AG08395 (cell line): ENCODE measurements at places on chromosomes 7 and 10.

DNA sequence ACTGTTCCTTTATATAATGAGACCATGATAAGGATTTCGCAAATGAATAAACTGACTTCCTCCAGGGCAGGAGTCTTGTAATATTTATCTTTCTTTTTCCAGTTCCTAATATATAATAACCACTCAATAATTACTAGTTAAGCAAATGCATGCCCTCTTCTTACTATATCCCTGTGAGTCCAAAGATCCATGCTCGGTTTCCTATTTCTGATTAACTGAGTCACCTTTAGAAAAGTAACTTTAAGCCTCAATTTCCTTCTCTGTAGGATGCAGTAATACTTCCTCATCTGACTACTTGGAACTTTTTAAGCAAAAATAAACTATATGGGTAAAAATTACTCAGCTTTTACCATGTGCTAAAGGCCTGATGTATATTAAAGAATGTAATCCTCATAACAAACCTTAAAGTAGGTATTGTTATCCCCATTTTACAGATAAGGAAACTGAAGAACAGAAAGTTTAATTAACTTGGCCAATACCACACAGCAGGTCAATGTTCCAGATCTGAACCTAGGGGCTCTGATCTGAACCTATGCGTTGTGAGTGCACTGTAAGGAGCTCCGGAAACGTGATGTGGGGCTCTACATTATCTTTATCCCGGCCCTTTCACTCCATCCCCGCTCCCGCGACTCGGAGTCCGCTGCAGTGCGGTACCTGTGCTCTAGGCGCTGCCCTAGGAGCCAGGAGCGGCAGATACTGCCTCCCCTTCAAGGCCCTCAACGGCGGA is 458 bp downstream of the COX15 start:
- no peak for DNase-seq

GRCh38 chr10:35150308-35150707 is 23.7 kb downstream of the CREM start:
- DNase-seq, result no peak

DNA sequence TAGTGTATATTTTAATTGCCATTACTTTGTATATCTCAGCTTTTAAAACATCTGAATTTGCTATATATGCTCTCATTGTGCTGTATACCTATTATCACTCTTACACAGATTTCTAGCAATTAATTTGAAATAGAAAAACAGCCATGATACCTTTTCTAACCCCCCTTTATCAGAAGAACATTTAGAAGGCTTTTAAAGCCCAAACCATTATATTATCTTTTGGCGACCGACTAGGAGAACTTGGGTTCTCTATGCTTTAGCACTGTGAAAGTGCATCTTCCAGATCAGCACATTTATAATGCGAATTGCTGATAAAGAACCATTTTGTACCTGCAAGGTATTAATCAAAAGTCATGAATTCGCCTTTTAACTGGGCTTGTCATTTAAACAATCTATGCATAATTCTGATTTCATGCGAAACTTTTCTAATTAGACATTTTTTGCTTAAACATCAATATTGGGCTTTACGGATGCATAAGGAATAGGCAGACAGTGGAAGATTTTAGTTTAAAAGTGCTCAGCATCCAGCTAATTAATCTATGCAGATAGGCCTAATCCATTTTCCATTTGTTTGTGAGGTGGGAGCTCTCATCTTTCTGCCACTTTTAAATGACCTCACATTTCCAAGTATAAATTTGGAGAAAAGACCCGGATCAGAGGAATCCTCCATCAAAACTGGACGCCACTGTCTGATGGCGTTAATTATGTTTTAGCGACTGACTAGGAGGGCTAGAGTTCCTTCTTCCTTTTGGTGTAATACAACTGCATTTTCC is 1.2 kb upstream of the MLLT10 start:
- no peak for DNase-seq

- DNase-seq, result no peak
Measured at GRCh38 chr10:1152386-1153250, 96.4 kb downstream of the WDR37 start.

GRCh38 chr10:35211390-35211789 is 84.7 kb downstream of the CREM start:
- no peak for DNase-seq

DNA sequence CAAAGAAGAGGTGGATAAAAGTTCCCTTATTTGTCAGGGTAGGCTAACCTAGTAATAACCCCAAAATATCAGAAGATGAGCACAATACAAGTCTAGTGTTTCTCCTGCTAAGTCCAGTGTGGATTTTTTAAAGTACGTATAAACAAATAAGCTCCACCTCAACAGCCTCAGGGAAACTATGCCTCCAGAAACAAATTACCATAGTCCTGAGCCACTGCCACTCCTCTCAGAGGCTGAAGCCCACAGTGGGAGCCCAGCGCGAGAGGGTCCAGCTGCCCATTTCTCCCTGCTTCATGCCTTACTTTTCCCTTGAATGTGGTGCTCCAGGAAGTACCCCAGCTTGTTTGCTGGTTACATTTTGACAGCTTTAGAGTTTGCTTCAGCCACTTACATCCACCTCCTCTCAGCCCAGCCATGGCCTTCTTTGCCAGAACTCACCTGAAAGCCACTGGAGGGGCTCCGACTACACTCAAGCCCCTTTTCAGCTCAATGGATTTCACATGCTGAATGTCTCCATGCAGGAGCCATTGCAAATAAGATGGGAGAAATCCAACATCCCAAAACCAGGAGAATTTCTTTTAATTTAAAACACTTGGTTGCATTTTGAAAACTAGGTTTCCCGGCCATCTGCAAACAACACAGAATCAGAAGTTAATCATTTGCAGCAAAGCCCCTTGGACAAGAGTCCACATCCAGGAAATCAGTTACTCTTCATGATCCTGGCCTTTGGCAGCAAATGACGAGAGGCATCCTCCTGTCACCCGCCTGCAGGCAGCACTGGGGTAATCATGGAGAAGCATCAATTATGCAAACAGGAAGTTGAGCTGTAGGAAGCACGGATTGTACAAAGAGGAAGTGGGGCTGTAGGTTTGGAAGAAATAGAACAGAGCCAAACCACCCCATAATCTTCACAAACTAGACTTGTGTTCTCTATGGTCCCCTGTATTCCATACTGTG is 138.1 kb downstream of the HERPUD2 start:
- DNase-seq, result no peak

DNA sequence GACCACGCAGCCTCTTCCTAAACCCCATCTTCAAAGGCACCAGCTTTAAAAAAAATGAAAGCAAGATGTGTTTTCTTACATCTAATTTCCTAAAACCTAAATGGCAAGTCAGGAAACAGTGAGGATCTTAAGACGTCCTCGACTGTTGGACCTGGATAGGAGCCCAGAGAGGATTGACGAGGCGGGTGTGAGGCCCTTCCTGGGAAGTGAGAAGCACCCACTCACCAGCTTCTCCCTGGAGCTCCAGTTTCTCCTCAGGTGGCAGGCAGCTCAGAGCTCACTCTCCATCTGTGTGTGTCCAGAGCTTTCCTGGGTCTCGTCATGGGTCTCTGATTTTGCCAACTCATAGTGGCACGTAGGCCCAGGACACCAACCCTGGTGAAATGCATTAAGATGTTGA is 614.0 kb upstream of the AUTS2 start:
- DNase-seq, result no peak

GRCh38 chr7:39622609-39623008 is 763 bp upstream of the RALA start:
- DNase-seq, result no peak

- no peak for DNase-seq
Measured at GRCh38 chr10:102131286-102132170, 1.3 kb upstream of the PPRC1 start.

- DNase-seq, result no peak
Measured at GRCh38 chr7:155984028-155984580, 171.8 kb upstream of the SHH start.

GRCh38 chr10:117805139-117805538 is 241.6 kb downstream of the RAB11FIP2 start:
- DNase-seq, result no peak

DNA sequence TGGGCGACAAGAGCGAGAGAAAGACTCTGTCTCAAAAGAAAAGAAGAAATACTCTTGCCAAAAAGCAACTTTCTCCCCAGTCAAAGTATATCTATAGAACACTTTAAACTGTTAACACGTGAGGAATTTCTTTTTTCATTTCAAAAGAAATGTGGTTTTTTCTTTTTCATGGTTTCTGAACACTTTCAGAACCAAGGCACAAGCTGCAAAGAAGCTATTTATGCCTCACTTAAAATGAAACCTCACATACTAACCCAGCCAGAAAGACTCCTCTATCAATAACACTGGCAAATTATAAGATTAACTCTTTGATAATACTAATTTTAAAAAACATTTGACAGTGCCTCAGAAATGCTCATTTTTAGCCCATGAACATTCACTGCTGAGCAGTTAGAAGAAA is 20.9 kb downstream of the TBX20 start:
- DNase-seq, result no peak

GRCh38 chr10:53537508-53537907 is 764.9 kb upstream of the MBL2 start:
- DNase-seq, result no peak

DNA sequence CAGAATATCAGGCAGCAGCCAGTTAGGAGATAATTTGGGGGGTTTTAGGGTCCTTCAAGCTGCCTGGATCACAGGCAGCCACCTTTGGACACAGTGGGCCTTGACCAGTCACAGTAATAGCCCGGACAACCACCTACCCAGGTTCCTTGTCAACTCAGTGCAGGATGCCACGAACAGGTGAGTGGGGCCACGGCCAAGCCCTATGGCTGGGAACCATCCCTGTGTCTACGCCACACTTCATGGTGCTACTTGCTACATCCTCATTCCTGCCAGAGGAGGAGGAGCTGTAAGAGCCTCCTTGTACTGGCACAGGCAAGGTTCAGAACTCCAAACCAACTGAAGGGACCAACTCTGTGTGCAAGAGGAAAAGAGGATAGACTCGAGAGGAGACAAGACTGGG is 19.9 kb downstream of the ITPRIP start:
- DNase-seq, result no peak

- DNase-seq, result no peak
Measured at GRCh38 chr7:42253316-42253715, 16.3 kb upstream of the GLI3 start.

- no peak for DNase-seq
Measured at GRCh38 chr10:72275351-72276012, 1.8 kb downstream of the DDIT4 start.

GRCh38 chr7:24135003-24135817 is 148.8 kb upstream of the NPY start:
- no peak for DNase-seq

GRCh38 chr7:111787741-111788140 is 225.4 kb upstream of the IMMP2L start:
- no peak for DNase-seq

DNA sequence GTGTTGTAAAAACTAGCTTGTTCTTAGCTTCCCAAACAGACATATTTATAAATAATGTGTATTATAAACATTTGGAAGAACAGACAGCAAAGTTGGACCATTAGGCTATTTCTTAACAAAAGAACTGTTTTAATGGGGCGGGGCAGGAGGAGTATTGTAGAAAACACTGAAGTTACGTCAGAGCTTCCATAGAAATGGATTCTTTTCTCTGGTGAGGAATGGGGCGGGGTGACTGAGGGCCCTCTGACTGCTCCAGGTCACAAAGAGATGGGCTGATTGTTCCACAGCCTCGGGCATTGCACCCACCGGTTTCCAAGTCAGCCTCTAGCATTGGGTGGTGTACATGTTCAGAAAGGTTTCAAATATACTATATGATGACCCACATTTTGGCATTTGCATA is 36.8 kb upstream of the ADAM12 start:
- no peak for DNase-seq

- no peak for DNase-seq
Measured at GRCh38 chr10:77315496-77316129, 322.0 kb downstream of the KCNMA1 start.

DNA sequence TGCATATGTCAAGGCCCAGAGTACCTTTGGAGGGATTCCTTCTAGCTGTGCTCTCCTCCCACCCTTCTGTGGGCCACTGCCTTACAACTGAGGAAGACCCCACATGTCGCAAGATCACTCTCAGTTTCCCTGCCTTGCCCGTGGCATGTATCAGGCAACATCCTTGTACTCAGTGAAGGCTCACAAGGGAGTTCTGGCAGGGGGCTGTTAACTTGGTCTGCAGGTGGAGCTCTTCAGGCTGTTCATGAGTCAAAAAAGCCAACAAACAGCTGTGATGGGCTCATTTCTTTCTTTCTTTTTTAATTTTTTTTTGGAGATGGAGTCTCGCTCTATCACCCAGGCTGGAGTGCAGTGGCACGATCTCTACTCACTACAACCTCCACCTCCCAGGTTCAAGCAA is 513.0 kb upstream of the ANKRD30A start:
- DNase-seq, result no peak

DNA sequence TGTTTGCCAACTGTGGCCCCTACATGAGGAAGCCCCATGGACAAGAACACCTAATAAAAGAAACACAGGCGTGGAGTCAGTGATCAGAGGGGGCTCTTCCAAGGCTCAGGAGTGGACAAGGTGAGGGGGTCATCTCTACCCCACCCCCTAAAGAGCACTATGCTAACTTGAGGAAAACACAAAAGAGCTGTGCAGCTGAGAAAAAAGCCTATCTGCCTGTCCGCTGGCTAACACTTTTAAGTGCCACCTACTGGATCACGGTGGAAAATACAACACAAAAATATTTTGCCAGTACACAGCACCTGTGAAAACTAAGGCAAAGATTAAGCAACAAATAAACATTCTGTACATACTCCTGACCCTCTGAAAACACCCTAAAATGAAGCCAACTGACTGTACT is 53.1 kb upstream of the COBL start:
- no peak for DNase-seq

DNA sequence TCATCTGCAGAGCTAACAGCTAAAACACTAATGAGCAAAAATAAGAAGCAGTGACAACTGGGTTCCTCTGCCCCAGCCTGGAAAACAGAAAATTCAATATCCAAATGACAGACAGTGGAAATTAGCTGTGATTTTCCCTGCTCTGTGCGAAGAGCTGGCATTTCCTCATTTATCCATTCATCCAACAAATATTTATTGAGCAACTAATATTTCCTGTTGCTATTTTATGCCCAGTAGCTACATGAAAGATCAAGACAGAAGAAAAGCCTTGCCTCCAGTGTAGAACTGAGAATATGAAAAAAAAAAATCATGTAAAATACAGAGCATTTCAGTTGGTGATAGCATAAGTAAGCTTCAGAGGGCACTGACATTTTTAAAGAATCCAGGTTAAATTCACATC is 140.9 kb downstream of the ABCA13 start:
- DNase-seq, result no peak

DNA sequence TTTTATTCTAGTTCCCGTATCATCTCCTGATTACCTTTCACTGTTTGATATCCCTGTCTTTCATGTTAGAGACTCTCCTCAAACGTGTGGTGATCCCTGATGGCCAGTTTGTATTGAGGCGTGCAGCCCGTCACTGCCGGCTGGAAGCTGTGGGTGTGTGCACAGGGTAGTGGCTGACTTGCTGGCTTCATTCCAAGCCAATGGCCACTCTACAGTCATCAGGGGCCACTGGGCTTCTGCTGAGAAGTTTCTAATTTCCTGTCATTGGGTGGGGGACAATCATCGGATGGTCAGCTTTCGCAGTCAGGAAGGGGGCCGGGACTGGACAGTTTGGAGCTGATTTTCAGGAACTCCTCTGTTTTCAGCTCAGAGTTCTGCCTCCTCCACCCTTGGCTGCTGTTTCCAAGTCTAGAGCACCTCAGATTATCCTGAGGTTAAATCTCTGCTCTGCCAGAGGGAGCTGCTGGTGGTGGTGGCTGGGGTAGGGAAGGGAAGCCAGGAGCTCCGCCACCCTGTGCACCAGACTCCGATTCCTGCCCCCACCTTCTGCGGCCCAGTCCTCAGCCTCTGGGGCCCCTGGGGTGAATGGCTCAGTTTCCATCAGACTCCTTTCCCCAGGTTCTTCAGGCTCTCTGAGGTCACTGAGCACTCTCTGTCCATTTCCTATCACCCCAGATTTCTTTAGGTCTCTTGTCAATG is 34.9 kb downstream of the BAIAP2L1 start:
- DNase-seq, result no peak
